Activated T-helper 1 cell treated with anti-CD3 and anti-CD28 coated beads, Interleukin-12 subunit alpha, Interleukin-12 subunit beta, Interleukin-2, Interleukin-4 antibody, amounts not matched to agents 30 ng/mL and 10 ng/mL and 1 ng/mL, durations not matched to agents 14 hours and 24 hours and 36 hours (primary cell): ENCODE measurements at places on chromosomes 7 and 10. TPM values are rescaled to one million over a fixed set of nuclear protein-coding genes. Genes with fewer than 3 reads are reported as not detected.

PRSS37 gene
- not detected in 2 replicates for total RNA-seq

CFAP43 gene
- total RNA-seq: not detected in 2 replicates

TFPI2 gene
- total RNA-seq: not detected in 2 replicates

CHRM2 gene
- total RNA-seq: not detected in 2 replicates
